T-helper 1 cell (primary cell): ENCODE measurements at places on chromosomes 1 and 21.
A peak's percentile ranks its signal among the peaks of the same experiment; 100 is the strongest.

- no peak for DNase-seq
These were observed 36.3 kb upstream of the C1orf21 start for GRCh38 chr1:184350573-184350972.

DNA sequence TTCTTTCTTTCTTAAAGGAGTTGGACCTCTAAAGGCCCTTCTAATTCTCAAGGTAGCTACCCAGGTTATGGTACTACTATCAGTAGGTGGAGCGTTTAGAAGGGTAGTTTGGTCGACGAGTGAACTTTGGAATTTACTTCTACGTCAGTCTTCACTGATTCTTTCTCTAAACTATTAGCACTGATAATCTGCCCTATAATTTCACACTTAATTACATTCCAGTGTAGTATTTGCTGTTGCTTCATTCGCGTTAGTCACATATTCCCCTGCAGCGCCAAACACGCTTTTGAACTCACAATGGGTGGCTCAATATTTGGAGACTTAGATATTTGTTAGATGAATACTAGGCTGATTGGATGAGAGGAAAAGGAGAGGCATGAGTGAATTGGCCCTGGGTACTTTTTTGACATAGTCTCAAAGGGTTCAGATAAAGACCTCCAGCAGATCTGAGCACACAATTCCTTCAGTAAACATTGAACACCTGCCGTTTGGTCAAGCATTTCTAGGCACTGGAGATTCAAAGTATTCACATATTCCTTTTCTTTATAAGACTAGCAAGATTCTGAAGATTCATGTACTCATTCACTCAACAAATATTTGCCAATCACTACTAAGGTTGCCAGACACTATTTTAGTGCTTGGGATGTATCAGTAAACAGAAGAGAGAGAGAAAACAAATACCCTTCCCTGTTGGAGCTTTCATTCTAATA, 929 bp upstream of the FOXJ3 start:
- DNase-seq, result no peak

GRCh38 chr1:110135246-110135645, 15.0 kb upstream of the SLC6A17 start:
- DNase-seq, result no peak

DNA sequence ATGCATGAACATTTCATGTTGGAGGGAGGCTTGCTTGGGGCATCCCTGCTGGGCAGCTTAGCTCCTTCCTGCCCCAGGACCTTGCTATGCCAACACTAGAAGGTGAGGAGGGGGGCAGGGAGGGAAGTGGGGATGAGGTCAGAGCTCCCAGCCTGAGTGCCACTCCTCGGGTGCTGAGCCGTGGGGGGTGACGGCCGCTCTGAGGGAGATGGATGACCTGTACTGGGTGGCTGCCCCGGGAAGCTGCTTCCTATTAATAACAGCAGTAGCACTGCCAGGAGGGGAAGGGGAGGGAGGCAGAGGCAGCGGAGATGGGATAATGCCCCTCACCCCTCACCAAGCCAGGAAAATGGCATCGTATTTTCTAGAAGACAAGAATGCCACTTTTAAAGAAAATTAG, 60.6 kb downstream of the UBIAD1 start:
- DNase-seq, result no peak

DNA sequence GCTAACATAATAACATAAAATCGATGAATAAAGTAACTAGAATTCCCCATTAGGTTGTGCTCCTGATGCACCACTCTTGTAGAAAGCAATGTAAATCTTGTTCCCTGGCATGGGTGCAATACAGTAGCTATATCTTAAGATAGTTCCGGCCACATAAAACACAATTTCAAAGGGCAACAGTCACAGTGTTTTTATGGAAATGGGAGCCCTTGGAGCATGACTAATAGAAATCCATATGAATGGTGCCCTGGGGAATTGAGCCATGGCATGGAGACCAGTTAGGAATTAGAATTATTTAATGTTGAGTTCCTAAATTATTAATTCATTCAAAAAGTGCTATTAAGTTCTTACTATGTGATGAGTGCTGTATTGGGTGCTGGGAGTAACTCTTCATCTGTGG, 118.7 kb downstream of the KCNK2 start:
- no peak for DNase-seq

DNA sequence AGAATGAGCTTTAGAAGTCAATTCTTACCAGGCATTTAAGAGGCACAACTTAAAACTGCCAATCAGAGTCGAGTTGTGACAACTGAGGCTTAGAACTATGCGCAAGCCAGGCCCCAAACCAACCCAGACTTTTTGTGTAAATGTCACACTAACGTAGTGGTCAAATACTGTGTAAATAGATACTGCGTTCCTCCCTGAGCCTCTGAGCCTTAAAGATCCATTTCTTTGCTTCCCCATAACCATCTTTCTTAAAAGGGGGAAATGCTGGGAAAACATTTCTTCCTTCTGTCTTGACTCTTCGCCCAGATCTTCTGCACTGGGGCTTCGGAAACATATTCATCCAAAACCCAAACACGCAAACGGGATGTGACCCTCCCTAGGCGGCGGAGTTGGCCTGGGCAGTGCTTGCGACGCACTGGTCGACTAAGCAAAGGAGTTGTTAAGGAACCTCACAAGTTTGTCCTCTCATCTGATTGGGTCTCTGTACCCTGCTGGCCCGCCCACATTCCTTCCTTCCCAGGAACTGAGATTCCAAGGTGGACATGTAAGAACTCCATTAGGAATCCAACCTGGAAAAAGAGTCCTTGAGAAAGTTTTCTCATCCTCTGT, 2.6 kb downstream of the ADAMTS5 start:
- no peak for DNase-seq

DNA sequence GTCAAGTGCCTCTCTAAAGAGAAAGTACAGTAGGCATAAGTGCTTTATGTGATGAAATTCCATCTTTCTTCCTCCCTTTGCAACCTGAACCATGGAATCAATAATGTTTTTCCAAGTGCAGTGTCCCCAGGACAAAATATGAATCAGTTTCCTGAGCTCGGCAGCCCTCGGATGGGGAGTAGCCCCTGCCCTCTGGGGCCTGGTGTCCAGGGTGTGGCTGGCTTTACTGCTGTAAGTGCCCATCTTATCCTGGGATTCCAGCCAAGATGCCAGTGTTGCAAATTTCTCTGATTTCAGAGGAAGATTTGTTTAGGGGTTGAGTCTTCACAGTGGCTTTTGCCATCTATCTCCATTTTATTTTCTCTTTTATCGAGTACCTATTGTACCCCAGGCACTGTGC, 40.5 kb upstream of the SRP9 start:
- DNase-seq, result no peak

DNA sequence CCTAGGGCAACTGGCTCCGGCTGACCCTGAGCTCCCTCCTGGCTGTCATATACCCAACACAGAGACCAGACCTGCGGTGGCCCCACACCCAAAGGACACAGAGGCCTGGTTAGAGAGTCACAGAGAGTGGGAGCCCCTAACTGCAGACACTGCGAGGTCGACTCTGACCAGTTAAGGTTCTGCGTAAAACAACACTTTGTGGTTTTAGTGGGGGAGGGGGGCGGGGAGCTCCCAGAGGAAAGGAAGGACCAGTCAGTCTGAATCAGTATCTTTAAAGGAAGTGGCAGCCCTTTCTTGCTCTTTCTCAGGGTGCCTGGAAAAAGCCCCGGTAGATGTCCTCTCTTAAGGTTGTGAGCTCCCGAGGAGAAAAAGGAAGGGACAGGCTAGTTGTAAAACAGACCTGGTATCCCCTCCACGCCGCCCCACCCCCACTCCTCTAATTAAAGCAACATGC, 2.4 kb downstream of the SSBP3 start:
- DNase-seq, result no peak

DNA sequence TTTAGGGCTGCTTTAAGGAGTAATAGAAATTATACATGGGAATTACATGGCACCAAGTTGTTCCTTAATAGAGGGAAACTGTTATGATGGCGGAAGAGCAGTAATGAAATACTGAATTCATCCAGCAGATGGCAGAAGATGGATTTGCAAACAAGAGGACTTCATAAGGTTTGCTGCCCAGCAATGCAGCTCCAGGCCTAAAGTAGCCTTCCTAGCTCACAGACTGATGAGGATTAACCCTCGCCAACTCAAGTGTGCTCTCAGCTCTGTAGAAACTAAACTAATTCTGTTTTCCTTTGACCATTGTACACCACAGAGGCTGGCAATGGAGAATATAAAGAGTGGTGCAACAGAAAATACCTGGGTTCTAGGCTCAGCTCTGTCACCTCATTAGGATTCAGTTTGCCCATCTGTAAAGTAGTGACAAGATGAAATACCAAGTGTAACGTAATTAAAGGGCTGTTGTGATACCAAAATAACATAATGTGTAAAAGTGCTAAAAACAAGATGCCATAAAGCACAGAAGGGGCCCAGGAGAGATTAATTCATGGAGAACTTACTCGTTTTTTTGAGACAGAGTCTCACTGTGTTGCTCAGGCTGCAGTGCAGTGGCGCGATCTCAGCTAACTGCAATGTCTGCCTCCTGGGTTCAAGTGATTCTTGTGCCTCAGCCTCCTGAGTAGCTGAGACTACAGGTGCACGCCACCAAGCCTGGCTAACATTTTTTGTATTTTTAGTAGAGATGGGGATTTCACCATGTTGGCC, 102.4 kb upstream of the SERBP1 start:
- no peak for DNase-seq

DNA sequence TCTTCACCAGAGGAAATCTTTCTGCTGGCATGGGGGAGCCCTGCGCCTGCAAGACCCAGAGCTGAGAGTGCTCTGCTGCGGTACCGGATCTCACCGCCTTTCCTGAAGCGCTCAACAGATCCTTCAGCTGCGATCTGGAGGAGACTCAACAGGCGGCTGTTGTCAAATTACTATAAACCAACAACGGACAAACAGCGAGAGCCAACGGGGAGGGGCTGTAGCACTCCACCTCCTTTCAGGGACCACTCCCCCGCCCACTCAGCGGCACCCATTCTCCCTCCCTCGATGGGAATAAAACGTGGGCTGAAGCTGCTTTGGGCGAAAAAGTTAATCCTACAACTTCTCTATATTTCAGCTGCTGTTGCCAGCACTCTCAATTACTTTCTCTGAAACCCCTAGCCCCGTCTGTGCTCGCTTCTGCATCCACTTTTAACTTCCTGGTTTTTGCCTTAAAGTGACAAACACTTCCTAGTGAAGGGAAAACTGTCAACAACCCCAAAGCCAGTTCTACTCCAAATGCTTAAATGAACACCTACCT, at the start of gene FMO5:
TSS of gene FMO5 (minus strand) at position 147 of the 538 bp plus-strand sequence. CDS start 310 bp downstream, outside the sequence.
- peak; percentile 27 for DNase-seq

DNA sequence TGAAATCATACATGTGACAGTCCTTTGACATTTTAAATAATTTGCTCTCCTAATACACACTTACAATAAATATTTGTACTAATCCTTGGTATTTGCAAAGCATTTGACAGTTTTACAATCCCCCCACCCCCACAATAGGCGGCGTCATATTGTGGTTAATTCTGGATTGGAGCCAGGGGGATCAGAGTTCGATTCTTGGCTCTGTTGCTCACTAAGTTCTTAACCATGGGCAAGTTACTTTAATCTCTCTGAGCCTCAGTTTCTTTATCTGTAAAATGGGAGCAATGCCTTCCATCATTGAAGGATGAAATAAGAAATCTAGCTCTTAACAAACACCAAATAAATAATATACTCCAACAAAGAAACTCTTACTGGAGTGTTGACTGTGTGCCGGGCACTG, 23.8 kb downstream of the CACNA1S start:
- no peak for DNase-seq

DNA sequence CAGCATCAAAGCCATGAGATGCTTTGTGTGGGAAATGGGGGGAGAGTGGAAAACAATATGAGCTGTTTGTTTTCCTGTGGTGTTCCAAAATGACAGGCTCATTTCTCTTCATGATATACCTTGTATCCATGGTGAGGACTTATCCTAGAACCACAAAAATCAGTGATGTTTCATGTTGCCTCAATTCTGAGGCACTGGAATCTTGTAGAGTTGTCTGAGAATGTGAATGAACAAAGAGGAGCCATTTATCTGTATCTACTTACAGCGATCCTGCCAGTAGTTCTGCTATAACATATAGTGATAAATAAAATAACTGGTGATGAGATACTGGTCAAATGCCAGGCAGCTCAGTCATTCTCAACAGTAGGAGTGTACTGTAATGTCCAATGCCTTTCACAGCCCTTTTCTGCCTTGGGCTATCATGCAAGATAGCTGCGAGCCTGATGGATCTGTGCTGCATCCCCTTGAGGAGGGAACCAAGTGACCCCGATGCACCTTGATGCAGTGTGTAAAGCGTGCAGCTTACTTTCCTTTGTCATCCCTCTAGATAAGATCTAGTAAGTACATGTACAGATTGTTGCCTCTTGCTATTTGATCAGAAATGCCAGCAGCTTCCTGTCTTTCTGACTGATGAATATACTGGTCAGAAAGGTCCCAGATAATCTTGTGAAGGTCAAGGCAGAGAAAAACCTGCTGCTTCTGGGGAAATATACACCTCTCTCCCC, 52.8 kb downstream of the SLC44A3 start:
- no peak for DNase-seq

- DNase-seq, result no peak
These were observed 5.5 kb downstream of the KIF26B start for GRCh38 chr1:245160288-245160687.

GRCh38 chr1:227749916-227750710, 14.9 kb downstream of the SNAP47 start:
- DNase-seq, result no peak

DNA sequence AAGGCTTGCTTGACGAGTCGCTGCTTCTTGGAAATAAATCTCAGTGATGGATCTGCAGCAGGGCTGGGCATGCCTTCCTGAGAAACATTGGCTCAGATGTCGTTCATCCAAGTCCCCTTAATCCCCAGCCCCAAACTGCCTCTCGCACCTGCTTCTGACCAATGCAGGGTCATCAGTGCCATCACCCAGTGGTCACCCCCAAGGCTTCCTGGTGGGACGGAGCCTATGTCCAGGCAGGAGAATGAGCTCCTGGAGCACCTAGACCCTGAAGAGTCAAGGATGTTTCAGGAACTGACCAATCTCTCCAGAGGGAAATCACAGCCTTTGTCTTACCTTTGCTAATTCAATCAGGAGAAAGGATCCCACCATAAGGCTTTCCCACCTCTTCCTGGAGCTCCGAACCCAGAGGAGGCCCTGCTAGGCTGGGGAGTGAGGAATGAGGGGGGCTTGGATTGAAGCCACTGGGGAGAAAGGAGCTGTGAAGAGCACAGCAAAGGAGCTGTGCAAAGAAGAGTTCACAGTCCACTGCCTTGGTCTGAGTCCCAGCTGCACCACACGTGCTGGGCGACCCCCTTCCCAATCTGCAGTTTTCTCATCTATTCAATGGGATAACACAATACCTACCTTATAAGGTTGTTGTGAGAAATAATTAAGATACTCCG, 416.1 kb downstream of the NPHP4 start:
- no peak for DNase-seq

- no peak for DNase-seq
These were observed 3.1 kb downstream of the CTXND2 start for GRCh38 chr1:150890033-150890416.

- no peak for DNase-seq
These were observed 118.1 kb downstream of the RUNX1 start for GRCh38 chr21:34930971-34931370.

DNA sequence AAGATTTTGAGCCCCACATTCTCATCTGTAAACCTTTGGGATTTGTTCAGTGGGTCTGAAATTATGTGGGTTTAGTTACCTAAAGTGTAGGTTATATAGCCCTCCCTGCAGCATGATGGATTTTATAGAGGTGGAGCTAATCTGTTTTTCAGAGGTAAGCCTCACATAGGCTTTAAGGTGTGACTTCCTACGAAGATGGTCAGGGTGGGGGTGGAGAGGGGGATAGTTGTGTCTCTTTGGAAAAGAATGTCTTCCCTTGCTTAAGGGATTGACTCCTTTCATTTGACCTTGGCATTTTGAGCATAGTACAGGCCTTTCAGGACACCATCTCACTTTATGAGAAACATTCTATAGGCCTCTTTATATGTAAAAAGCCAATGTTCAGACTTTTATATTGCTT, 3.4 kb downstream of the CACHD1 start:
- DNase-seq, result no peak

- DNase-seq, result no peak
These were observed 98.0 kb upstream of the KCNJ6 start for GRCh38 chr21:38014298-38014697.
